ENCODE measurements at places on chromosomes 4 and X. TPM values are rescaled to one million over a fixed set of nuclear protein-coding genes. Genes with fewer than 3 reads are reported as not detected.

DNA sequence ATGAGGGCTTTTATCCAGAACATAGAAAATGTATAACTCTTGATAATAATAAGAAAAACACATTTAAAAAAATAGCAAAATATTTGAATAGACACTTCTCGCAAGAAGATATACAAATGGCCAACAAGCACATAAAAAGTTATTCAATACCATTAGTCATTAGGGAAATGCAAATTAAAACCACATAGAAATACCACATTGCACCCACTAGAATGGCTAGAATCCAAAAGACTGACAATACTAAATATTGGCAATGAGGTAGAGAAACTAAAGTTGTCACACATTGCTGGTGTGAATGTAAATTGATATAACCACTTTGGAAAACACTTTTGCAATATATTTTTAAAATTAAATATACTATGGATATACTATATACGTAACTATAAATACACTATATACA, 754.3 kb upstream of the MAGEB2 start:
- DNase-seq, result no peak

DNA sequence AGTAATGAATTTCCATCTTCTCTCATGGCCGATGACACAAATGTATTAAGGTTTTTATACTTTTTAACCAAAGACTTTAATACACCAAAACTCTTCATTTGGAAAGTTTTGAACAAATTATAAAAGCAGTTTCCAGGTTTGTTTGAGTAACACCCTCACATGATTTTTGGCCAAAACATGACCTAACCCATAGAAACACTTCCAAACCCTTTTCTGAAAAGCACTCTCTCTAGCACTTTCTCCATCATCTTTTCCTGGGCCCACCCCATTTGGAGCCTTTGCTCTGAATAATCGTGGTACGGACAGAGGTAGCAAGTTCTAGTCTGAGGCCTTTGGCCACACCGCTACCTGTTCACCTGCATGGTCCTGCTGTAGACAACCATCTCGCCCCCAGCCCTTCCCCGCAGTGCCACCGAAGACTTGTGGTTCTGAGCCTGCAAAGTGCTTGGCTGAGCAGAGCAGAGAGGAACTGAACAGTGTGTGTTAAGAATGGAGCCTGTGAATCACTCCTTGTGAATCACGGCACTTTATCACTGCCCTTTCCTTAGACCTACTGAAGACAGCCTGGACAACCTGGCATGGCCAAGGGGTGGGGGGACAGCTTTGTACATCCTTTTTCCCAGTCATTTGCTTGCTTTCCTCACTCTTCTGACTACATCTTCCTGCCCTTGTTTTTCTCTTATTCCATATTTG, 181.8 kb downstream of the PTTG2 start:
- no peak for DNase-seq

GRCh38 chrX:16658284-16658683, 8.3 kb downstream of the S100G start:
- DNase-seq, result no peak

- DNase-seq, result no peak
These were observed 756 bp downstream of the PABPC5 start for GRCh38 chrX:91435395-91435794.

DNA sequence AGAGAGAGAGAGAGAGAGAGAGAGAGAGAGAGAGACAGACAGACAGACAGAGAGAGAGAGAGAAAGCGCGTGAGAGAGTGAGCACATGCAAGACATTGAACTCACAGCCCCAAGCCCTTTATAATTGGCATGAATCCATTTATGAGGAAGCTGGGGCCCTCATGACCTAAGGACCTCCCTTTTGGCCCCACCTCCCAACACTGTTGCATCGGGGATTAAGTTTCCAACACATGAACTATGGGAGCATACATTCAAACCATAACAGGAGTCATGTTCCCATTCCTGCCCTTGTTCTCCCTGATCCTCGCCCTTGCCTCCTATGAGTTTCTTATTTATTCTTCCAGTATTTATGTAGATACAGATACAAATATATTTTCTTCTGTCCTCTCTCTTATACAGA, 269.8 kb upstream of the ARX start:
- DNase-seq, result no peak

DNA sequence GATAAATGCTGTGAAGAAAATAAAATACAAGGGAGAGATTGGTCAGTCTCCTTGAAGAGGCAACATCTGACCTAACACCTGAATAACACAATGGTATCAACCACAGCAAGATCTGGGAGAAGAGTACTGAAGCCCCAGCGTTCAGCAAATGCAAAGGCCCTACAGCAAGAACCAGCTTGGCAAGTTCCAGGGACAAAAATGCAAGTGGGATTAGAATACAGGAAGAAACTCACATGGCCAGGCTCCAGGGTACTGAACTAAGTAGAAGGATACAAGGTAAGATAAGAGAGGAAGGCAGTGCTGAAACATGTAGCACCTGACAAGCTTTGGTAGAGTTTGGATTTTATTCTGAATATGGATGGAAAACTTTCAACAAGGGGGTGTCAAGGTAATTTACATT, 3.6 kb downstream of the SMIM14 start:
- no peak for DNase-seq

GRCh38 chr4:123366144-123366748, 30.3 kb upstream of the SPRY1 start:
- DNase-seq, result no peak

DNA sequence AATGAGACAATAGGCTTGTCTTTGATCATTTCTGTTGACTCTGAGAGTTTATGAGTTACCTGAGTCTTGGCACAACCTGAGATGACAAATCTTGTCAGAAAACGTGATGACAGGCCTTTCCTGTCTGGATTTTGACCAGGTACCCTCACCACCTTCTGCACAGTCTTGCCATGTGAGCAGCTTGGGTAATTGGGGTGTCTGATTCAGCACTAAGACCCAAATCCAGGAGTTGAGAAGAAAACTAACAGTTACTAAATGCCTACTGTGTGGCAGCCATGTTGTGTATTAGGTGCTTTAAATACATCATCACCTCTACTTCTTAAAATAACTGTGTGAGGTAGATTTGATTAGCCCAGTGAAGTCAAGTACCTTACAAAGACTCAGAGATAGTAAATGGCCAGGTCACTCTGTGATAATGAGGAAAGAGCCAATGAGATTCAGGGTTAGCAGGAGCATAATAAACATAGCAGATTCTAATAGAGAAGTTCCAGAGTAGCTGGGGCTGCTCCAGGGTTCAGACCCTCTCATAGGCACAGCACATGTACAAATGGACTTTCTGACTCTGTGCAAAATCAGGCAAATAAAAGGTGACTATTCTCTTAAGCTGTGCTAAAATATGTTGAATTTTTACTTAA, 2.8 kb downstream of the EREG start:
- no peak for DNase-seq

DNA sequence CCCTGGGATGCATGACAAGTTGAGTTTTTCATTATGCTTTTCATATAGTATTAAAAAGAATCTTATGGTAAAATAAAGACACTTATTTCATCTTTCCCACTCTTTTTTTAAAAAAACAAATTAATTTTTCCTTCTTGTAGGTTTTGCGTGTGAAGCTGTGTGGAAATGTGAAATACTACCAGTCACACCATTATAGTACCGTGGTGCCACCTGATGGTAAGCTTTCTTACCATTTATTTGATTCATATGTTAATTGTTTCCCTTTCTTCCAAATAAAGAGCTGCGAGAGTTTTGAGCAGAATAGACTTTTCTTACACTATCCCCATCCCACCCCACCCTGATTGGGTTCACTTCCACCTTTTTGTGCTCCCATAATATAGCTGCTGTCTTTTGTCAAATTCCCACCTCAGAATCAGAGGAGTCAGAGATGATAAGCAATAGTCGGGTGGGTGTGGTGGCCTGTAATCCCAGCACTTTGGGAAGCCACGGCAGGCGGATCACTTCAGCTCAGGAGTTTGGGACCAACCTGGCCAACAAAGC, 44.3 kb downstream of the CASP6 start:
- DNase-seq, result no peak

- DNase-seq, result no peak
These were observed 75.9 kb downstream of the SLC9A7 start for GRCh38 chrX:46683048-46683447.

GRCh38 chr4:33184657-33185290, 2464.6 kb downstream of the PCDH7 start:
- DNase-seq, result no peak

- no peak for DNase-seq
These were observed 312.0 kb upstream of the MAGEB2 start for GRCh38 chrX:29903360-29903759.

DNA sequence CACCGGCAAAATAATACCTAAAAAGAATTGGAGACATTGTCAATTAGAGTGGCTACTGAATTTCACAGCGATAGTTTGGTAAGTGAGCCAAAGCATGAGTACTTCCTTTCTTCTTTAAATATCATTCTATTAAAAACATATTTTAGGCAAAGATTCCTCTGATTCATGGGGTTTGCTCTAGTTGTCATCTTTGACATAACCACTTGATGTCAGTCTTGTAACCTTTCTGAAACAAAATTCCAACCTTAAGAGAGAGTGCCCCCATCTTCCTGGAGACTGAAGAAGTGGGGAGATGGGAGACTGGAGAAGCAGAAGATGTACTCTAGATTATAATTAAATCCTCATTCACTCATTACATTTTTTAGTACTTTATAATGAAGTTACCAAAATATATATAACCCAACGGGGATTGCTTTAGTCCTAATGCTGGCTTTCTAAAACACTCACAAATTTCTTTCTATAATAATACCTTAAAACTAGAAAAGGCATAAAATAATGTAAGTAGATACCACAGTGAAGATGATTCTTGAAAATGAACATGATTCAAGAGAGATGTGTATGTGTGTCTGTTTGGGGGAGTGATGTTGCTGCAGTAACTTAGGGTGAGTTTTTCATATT, 96.4 kb downstream of the EMCN start:
- DNase-seq, result peak; percentile 47

DNA sequence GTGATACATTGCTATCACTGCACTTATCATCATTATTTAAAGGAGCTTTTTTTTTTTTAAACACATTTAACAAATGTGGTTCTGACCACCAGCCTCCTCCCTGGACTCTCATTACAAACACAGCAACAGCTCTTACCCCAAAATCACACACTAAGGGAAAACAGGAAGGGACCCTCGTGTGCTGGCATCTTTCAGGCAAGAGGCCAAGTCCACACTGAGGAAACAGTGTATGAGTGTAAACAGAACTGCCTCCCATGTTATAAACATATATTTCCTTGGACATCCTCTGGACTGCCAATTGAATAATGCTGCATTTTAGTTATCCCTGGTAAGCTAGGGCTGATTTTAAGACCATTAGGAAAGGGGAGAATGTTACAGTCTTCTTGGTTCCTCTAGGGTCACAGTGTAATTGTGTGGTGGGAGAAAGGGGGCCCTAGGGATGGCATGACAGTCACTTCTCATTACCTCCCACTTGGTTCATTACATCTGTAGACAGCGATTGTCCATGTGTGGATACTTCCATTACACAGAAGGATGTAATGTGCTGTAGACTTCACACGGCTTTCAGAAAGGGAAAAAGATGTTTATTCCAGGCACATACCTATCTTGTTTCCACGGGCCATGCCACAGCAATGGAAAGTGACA, 244.6 kb upstream of the TET2 start:
- DNase-seq, result no peak

DNA sequence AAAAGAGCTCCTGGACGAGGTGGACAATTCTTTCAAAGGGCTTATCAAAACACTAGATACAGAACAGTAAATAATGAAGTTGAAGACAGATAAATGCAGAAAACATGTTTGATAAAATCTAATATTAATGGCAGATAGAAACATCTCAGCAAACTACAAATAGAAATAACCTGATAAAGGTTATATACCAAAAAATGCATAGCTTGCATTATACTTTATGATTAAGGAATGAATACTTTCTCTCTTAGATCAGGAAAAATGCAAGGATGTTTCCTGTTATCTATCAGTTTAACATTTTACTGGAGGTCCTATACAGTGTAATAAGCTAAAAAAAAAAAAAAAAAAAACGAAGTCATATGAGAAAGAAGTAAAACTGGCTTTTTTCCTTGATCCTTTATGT, 304.5 kb upstream of the CXorf51A start:
- DNase-seq, result no peak

DNA sequence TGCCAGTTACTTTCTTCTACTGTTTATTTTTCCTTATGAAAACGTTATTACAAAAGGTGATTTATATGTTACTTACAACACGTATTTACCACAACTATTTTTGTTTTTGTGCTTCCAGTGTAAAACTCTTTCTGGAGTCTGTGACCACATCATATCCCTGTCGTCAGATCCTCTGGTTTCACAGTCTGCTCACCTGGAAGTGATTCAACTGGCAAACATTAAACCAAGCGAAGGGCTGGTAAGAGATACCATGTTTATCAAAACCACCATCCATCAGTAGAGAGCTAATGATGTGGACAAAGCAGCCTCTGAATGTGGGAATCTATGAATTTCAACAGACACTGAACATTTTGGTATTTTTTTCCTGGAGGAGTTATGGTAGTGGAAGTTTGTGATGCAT, 116.1 kb downstream of the CNKSR2 start:
- DNase-seq, result no peak

DNA sequence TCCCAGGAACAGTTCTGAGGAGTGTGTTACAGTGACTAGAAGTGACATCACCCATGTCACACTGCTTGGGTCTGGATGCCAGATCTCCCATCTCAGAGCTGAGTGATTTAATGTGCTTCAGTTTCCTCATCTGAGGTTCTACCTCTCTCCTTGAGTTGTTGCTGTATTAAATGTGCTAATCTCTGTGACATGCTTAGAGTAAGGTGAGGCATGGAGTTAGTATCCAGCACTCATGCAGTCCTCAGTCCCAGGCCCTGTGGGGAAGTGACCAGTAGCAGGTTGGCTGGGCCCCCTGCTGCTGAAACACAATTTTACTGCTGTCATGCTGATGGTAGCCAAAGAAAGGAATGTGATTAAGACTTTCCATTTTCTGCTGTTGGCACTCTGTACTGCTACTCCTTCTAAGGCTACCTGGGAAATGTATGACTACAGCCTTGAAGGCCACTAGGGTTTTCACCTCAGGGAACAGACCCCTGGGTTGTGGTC, 639.6 kb downstream of the MID1IP1 start:
- DNase-seq, result no peak

GRCh38 chrX:31656013-31656412, 584.2 kb upstream of the FTHL17 start:
- DNase-seq, result no peak

GRCh38 chr4:30116401-30116800, 603.8 kb upstream of the PCDH7 start:
- DNase-seq, result no peak

Gene BMP3
- total RNA-seq, result 23.5 TPM

Gene CLTRN
- 2.0 TPM for total RNA-seq

Gene HTATSF1
- 57.7 TPM for total RNA-seq

Gene POU4F2
- total RNA-seq, result 0.72 TPM

Gene DCAF4L1
- 0.11 TPM for total RNA-seq

Gene NAT8L
- total RNA-seq, result 8.8 TPM

Gene ITIH6
- total RNA-seq, result 0.22 TPM

Gene LRAT
- total RNA-seq, result 0.50 TPM

Gene ZCCHC18
- 11.2 TPM for total RNA-seq

Gene TMEM271
- total RNA-seq, result 4.4 TPM

Gene LCORL
- 32.5 TPM for total RNA-seq

Gene TRIM60
- total RNA-seq, result not detected

Gene PPEF2
- not detected for total RNA-seq

Gene ESX1
- total RNA-seq, result 0.10 TPM

Gene KCNE5
- total RNA-seq, result 9.1 TPM

Measured in spinal cord (tissue), 10 donors.